ENCODE measurements at places on chromosomes 2 and 18.

DNA sequence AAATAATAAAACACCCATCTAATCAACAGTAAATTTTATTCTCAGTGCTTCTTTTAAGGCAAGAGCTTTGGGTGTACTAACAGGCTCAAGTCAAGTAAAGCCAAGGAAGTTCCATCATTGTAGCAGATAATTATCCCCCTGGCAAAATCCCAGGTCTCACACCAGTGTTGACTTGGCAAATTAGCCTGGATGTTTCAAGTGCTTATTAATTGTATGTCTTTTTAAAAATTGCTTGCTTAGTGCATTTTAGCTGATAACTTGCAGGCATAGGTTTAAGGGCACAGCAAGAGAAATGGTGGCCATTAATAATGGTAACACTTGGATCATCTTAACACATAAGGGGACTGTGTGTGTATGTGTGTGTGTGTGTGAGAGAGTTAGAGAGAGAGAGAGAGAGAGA is 42.0 kb upstream of the FMNL2 start:
- no peak for DNase-seq

DNA sequence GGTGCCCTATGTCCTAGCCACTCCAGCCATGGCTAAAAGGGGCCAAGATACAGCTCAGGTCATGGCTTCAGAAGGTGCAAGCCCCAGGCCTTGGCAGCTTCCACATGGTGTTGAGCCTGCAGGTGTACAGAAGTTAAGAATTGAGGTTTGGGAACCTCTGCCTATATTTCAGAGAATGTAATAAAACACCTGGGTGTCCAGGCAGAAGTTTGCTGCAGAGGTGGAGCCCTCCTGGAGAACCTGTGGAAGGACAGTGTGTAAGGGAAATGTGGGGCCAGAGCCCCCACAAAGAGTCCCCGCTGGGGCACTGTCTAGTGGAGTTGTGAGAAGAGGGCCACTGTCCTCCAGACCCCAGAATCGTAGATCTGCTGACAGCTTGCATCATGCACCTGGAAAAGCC is 74.1 kb downstream of the SMIM21 start:
- DNase-seq = no peak

DNA sequence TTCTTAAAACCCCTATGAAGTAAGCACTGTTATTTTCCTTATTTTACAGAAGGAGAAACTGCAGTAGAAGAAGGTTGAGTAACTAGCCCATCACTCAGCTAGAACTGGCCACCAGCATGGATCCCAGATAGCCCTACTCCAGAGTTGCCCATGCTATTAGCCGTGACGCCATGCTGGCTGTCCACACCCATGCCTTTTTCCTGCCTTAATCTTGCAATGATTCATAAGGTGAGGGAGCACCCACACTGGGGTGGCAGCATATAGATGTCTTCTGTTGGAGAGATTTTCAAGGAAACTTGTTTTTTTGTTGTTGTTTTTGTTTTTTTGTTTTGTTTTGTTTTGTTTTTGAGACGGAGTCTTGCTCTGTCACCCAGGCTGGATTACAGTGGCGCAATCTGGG is 204.1 kb upstream of the HAAO start:
- DNase-seq = no peak

- no peak for DNase-seq
These were observed 4.3 kb downstream of the SOX11 start for GRCh38 chr2:5696404-5696944.

DNA sequence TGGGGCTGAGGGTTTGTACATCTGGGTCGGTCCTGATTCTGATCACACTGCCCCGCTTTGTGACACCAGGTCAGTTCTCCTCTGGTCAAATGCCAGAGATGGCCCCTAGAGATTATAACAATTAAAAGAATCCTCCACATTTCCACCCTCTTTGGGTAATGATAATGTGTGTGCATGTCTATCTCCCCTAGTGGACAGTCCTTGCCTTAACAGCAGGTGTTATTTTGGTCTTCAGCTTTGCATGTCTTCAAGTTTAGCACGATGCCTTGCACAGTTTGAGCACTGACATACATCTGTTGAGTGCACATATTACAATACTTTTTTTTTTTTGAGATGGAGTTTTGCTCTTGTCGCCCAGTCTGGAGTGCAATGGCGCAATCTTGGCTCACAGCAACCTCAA is 25.7 kb upstream of the COX7A2L start:
- no peak for DNase-seq

GRCh38 chr2:101737478-101738255 is 40.2 kb downstream of the MAP4K4 start:
- DNase-seq = no peak

- DNase-seq = no peak
These were observed 28.7 kb downstream of the ESCO1 start for GRCh38 chr18:21571772-21572171.

- peak; percentile 87 for DNase-seq
These were observed 1.1 kb upstream of the PGAP1 start for GRCh38 chr2:196927376-196928225.

DNA sequence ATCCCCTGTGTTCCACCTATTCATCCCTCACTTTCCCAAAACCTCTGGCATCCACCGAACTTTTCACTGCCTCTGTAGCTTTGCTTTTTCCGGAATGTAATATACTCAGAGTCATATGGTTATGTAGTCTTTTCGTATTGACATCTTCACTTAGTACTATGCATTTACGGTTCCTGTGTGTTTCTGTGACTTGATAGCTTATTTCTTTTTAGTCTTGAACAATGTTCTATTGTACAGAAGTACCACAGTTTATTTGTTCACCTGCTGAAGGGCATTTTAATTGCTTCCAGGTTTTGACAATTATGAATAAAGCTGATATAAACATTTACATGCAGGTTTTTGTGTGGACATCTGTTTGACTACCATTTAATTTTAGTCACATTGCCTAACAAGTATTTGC is 154.7 kb upstream of the DOK6 start:
- DNase-seq = no peak

DNA sequence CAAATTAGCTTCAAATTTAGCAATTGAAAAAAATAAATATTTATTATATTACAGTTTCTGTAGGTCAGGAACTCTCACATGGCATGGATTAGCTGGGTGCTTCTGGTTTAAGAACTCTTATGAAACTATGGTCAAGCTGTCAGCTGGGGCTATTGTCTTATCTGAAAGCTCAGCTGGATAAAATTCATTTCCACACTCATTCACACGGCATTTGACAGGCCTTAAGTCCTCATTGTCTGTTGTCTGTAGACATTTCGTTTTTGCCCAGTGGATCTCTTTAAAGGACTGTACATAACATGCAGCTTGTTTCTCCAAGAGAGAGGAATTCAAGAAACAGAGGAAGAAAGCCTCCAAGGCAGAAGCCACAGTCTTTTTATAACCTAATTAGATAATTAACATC is 1556.8 kb upstream of the SLC39A10 start:
- no peak for DNase-seq

GRCh38 chr2:229133155-229133772 is 137.8 kb downstream of the PID1 start:
- DNase-seq = no peak
